GM23338 (cell line): ENCODE measurements at places on chromosomes 11 and 22. TPM values are rescaled to one million over a fixed set of nuclear protein-coding genes. Genes with fewer than 3 reads are reported as not detected.

- H3K27ac ChIP-seq = no peak overlapping the region
- no peak for DNase-seq
- peaks cover 9% of the 10 kb centered on the region; the same call in 1 of the 2 replicates for H3K4me1 ChIP-seq
- H3K4me3 ChIP-seq = no peak overlapping the region
- H3K36me3 ChIP-seq = peaks cover 4% of the 10 kb centered on the region; the same call in 1 of the 2 replicates
Observed at GRCh38 chr11:57904376-57904775, 119.3 kb upstream of the OR9Q1 start.

The MMP27 gene
- not detected in 2 replicates for polyA plus RNA-seq

GRCh38 chr11:4103269-4103668 lies 8.7 kb downstream of the RRM1 start:
- H3K4me3 ChIP-seq = no peak overlapping the region
- no peaks in the 10 kb centered on the region for H3K4me1 ChIP-seq
- H3K27ac ChIP-seq = no peak overlapping the region
- H3K27me3 ChIP-seq = no peaks in the 10 kb centered on the region
- H3K36me3 ChIP-seq = peaks cover 19% of the 10 kb centered on the region; the same call in 1 of the 2 replicates

- no peak overlapping the region for H3K27ac ChIP-seq
- H3K27me3 ChIP-seq = no peaks in the 10 kb centered on the region
- no peak overlapping the region for H3K4me3 ChIP-seq
- DNase-seq = no peak
- H3K4me1 ChIP-seq = no peaks in the 10 kb centered on the region
- no peaks in the 10 kb centered on the region for H3K36me3 ChIP-seq
Observed at GRCh38 chr22:44368611-44369292, 56.0 kb upstream of the SHISAL1 start.

GRCh38 chr11:123742724-123743120 lies 1.3 kb upstream of the ZNF202 start:
- peak overlapping the region; percentile 99 for H3K27ac ChIP-seq
- H3K4me3 ChIP-seq = peak overlapping the region; percentile 61
- H3K4me1 ChIP-seq = peaks cover 50% of the 10 kb centered on the region
- DNase-seq = peak; percentile 57

DNA sequence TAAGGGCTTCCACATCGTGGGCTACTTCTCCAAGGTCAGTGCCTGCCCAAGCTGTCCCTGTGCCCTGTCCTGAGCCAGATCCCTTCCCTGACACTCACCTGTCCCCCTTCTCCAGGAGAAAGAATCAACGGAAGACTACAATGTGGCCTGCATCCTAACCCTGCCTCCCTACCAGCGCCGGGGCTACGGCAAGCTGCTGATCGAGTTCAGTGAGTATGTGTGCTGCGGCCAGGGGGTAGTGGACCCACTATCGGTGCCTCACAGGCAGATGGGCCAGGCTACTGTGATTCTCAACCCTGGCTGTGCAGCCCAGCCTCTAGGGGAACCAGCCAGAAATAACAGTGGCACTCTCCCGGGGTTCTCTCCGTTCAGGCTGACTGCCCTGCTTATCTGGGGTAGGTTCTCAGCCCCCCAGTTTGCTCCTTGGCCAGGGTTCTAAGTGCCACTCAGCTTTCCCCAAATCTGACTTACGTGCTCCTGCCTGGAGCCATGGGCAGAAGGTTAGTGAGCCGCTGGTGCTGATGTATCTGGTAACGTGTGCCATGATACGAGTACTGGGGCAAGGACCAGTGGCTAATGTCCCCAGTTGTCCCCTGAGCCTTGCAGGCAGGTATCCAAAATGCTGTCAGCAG lies 3.7 kb downstream of the RNASEH2C start:
- peaks cover 22% of the 10 kb centered on the region; the same call in 1 of the 2 replicates for H3K36me3 ChIP-seq
- H3K27ac ChIP-seq = no peak overlapping the region
- H3K27me3 ChIP-seq = no peaks in the 10 kb centered on the region
- no peak overlapping the region for H3K4me3 ChIP-seq
- no peak for DNase-seq

The MRGPRX3 gene
- not detected in 2 replicates for polyA plus RNA-seq

- H3K4me3 ChIP-seq = no peak overlapping the region
- H3K36me3 ChIP-seq = no peaks in the 10 kb centered on the region
- no peaks in the 10 kb centered on the region for H3K27me3 ChIP-seq
- DNase-seq = no peak
Observed at GRCh38 chr22:46362934-46363515, 27.5 kb downstream of the TRMU start.

The CCDC73 gene
- polyA plus RNA-seq = 0.06 and 0.17 TPM in 2 replicates
